GM12878 (cell line): ENCODE measurements at places on chromosomes 4 and X. TPM values are rescaled to one million over a fixed set of nuclear protein-coding genes. Genes with fewer than 3 reads are reported as not detected.

DNA sequence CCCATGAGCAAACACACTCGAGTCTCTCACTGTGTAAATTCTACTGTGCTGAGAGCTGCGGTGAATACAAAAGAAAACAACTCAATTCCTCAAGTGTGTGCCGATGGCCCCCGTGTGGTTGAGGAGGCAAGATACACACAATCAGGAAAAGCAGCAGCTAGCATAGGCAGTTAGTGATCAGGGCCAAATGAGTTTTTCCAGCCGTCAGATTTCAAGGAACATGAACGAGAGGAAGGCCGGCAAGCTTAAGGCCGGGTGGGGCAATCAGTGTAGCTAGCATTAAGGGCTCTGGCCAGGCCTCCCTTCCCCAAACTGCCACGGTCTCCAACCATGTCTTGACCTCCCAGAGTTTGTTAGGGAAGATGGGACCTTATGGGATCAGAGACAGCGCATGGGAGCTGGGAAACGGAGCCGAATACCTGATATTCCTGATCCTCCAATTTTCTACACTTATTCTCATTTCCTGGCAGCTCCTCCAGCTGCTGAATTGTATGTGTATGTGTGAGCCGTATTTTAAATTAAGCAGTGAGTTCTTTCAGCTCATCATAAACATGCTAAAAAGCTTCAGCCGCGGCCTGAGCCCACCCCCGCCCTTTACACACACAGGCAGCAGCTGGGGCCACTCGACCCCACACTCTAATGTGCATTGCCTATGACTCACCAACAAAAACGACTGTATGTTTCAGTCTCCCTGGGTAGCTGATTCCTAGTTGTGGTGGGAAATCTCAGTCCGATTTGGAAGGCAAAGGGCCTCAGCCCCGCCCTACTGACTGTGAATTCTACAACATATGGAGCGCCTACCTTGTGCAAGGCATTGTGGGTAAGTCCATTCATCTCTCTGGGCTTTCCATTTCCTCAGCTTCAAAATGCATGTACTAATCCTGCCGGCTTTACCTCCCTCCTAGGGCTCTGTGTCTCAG is 59.9 kb downstream of the RTL9 start:
- DNase-seq, result no peak

GRCh38 chrX:99242001-99242400 is 1168.1 kb downstream of the PCDH19 start:
- no peak for DNase-seq

DNA sequence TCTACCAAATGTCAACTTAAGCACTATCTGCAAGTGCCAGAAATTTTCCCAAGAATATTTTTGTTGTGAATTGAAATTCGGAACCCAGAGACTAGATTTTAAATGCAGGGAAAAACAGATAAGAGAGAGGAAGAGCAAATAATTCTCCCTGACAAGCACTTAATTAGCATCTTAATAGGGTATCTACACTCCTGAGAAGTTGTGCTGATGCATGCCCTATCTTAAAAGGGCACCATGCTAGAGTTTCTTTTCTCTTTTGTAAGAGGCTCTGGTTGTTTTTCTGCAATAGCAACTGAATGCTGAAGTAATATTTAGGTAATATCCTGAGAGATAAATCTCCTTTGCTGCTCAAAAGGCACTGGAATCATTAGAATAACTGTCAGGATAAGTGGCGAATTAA is 139.9 kb upstream of the UGT8 start:
- DNase-seq, result no peak

- no peak for DNase-seq
Observed at GRCh38 chr4:53626491-53626890, 35.2 kb upstream of the LNX1 start.

Gene SPANXA1
- not detected in 2 replicates for total RNA-seq

Gene UCHL1
- total RNA-seq, result 102 and 107 TPM in 2 replicates
